Activated effector memory CD4-positive, alpha-beta T cell treated with Interleukin-2 at 50 U/mL for 16 hours (primary cell): ENCODE measurements at places on chromosomes 1 and 21.

GRCh38 chr21:46219591-46220239, 8.9 kb downstream of the LSS start:
- no peak for DNase-seq

DNA sequence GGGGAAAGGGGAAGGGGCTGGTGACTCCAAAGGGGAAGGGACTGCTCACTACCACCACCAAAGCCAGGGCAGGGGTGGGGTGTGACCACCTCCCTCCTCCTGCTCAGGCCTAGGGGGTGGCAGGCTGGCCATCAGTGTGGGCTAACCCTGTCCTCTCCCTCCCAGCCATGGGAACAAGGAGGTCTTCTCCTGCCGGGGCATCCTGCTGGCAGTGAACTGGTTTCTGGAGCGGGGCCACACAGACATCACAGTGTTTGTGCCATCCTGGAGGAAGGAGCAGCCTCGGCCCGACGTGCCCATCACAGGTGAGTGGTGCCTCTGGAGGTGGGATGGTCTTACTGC, 5.7 kb downstream of the ZC3H12A start:
- DNase-seq, result no peak

- no peak for DNase-seq
Measured at GRCh38 chr1:20409971-20410370, 76.0 kb downstream of the CAMK2N1 start.

GRCh38 chr1:30314591-30314990, 408.8 kb downstream of the MATN1 start:
- no peak for DNase-seq

DNA sequence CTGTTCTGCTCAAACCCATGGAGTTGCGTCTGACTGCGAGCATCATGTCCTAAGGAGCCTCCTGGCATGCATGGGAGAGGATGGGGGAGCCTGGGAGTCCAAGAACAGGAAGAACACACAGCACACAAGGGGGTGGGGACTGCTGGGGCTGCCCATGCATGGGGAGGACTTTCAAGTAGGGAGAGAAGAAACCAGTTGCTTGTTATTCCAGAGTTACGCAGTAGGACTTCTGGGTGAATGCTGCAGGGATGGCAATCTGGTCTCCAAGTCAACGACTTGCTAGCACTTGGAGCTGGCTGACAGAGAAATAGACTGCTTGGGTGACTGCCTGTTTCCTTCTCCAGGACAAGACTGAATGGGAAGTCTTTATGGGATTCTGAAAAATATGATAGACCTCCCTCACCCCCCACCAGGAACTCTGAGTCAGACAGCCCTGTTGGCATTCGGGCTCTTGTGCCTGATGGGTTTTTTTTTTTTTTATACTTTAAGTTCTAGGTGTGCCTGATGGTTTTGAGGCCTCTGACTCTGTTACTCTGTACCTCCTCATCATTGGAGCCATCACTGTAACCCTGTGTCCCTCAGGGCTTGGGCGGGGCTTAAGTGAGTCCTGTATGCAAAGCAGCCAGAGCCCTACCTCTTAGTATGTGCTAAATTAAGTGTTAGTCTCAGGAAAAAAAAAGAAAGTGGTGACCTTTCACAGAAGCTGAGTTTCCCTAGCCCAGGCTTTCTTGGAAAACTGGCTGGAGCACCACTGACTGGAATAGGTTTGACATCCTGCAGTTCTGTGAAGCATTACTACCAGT, 30.3 kb downstream of the MAP3K21 start:
- DNase-seq, result no peak

DNA sequence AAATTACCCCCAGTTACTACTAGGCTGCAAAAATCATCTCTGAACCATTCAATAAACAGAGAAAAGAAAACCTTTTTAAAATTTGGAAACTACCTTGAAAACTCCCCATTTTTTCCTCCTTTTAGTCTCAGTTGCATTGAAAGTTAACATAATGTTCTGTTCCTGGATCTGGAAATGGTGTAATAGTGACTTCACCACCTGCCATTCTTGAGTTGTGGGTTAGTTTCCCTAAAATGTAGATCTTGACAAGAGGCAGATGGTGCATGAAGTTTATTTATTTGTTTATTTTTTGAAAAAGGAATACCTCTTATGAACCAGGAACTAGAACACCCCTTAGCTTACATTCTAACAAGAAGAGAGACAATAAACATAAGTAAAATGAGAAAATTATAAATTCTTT, 72.8 kb downstream of the ATF6 start:
- no peak for DNase-seq

- DNase-seq, result no peak
Measured at GRCh38 chr21:40517646-40518045, 329.3 kb downstream of the DSCAM start.

- DNase-seq, result no peak
Measured at GRCh38 chr1:30727824-30728223, 4.4 kb upstream of the MATN1 start.

- DNase-seq, result no peak
Measured at GRCh38 chr21:35924714-35925301, 135.5 kb downstream of the SETD4 start.

- DNase-seq, result no peak
Measured at GRCh38 chr1:29333008-29333407, 96.7 kb downstream of the PTPRU start.

GRCh38 chr1:22576150-22576544, 12.9 kb downstream of the EPHA8 start:
- DNase-seq, result no peak

- no peak for DNase-seq
Measured at GRCh38 chr1:155574077-155574476, 11.5 kb upstream of the ASH1L start.

- DNase-seq, result no peak
Measured at GRCh38 chr1:20102875-20103274, 16.5 kb downstream of the PLA2G2D start.

- DNase-seq, result no peak
Measured at GRCh38 chr1:41122851-41123518, 101.5 kb upstream of the SLFNL1 start.

GRCh38 chr1:17653276-17653675, 101.9 kb upstream of the ACTL8 start:
- DNase-seq, result no peak

GRCh38 chr1:941588-942383, 17.3 kb downstream of the NOC2L start:
- no peak for DNase-seq

DNA sequence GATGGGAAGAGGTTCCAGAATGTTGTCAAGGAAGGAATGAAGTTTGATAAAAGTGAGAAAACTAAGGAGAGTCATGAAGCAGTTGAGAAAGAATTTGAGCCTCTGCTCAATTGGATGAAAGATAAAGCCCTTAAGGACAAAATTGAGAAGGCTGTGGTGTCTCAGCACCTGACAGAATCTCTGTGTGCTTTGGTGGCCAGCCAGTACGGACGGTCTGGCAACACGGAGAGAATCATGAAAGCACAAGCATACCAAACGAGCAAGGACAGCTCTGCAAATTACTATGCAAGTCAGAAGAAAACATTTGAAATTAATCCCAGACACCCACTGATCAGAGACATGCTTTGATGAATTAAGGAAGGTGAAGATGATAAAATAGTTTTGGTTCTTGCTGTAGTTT, 142.8 kb downstream of the CDC7 start:
- DNase-seq, result no peak

- peak; percentile 14 for DNase-seq
Measured at GRCh38 chr1:18820791-18821641, 38.4 kb downstream of the TAS1R2 start.

DNA sequence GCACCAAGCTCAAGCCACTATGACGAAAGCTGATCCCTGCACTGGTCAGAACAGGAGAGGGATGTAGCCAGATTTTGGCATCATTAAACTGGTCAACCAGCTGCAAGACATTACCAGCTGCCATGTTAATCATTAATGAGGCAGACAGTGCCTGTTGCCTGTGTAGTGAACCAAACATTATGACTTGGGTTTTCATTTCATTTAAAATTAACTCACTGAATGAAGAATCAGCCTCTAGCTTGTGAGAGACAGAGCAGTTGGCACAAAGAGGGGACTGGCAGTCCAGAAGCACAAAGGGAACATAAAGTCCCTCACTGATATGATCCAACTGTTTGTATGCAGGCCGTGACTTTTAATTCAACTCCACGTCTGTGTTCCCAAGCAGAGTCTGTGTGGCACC, 318.9 kb downstream of the SEC16B start:
- DNase-seq, result no peak

DNA sequence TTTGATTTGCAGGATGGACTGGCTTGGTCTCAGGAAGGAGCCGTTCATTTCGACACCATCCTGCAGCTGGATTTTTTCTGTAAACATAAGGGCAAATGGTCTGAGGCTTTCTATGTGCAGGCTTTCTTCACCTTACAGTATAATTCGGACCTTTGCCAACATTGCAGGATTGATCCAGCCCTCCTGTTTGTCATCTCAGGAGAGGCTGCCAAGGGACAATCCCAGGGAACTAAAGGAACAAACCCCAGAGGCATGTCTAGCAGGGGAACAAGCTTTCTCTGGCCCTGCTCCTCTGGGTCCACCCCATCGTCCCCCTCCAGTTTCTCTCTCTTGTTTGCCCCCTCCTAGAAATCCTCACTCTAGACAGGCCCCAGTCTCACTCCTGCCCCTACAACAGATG, 24.8 kb upstream of the GBP6 start:
- DNase-seq, result no peak

- DNase-seq, result no peak
Measured at GRCh38 chr21:21612466-21612865, 614.3 kb downstream of the NCAM2 start.

- no peak for DNase-seq
Measured at GRCh38 chr1:235946571-235946981, 79.9 kb upstream of the LYST start.

DNA sequence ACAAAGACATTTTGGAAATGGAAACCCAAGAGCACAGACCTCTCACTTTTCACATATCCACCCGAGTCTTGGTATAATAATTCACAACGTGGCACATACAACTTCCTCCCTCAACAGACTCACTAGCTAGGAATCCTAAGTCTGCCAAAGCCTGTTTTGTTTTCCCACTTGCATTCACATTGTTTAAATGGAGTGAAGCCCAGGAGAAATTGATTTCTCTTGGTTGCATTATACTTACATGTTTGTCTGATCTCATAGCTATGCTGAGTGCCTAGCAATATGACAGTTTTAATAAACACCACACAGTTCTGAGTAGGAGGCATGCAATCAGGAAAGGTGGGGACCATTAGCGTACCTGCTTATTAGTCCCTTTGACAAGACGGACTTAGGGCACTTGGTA, 348.6 kb upstream of the ADGRL4 start:
- no peak for DNase-seq

DNA sequence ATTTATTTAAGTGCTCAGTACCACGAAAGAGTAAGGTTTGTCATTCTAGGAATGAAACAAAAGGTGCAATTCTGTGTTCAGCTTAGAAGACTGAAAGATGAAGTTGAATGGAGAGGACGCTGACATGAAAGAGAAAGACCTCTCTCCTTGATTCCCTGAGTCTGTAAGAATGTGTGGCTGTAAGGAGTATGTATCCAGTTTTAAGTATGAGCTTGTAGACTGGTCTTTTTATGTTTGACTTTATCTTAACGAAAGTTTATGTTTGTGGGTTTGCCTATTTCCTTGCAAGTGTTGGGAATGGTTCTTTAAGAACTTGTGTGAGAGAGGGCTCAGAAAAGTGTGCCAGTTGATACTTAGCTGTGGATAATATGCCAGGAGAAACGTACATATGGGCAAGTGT, 1.4 kb downstream of the CHD1L start:
- no peak for DNase-seq

DNA sequence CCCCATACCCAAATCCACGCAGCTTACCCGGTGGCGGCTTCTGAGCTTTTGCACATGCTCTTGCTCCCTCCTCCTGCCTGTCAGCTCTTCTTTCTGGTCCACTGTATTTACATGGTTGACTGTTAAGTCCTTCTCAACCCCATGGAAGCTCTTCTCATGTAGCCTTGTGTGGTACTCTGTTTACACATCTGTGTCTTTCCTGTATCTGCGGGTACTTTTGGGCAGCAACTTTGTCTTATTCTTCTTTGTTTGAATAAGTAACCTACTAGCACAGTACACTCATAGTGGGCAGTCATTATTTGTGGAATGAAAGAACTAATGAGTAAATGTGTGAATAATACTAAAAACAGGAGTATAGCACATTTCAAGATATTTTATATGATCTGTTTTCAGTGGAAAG, 88.5 kb upstream of the GPR88 start:
- DNase-seq, result no peak

DNA sequence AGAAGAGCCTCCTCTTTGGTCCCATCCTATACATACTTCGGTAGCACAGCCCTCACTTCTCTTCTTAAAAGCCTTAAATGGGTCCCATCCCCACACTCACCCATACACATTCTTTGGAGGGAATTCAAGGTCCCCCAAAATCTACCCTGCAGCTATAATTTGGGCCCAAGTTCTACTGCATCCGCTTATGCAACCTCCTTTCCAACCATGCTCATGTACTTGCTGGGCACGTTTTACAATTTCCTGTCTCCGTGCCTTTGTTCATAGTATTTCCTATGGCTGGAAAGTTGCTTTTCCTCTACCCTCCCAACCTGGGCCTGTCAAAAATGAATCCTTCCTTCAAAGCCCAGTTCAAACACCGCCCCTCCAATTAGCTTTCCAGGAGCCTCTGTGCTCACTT, 99.7 kb downstream of the SLC45A1 start:
- DNase-seq, result no peak

- no peak for DNase-seq
Measured at GRCh38 chr1:6162773-6163172, 17.3 kb downstream of the CHD5 start.

GRCh38 chr1:47948126-47948525, 49.1 kb downstream of the TRABD2B start:
- no peak for DNase-seq

GRCh38 chr1:41619511-41620364, 135.3 kb upstream of the EDN2 start:
- no peak for DNase-seq

GRCh38 chr1:154745286-154745731, 124.8 kb downstream of the KCNN3 start:
- no peak for DNase-seq

GRCh38 chr1:235504122-235504493, at the start of gene B3GALNT2:
B3GALNT2 (minus strand) TSS chr1:235504452; CDS start chr1:235504252, 200 bp downstream.
- no peak for DNase-seq

GRCh38 chr1:57898531-57898930, 474.7 kb upstream of the DAB1 start:
- no peak for DNase-seq
